ENCODE measurements at places on chromosomes 2 and 18.

DNA sequence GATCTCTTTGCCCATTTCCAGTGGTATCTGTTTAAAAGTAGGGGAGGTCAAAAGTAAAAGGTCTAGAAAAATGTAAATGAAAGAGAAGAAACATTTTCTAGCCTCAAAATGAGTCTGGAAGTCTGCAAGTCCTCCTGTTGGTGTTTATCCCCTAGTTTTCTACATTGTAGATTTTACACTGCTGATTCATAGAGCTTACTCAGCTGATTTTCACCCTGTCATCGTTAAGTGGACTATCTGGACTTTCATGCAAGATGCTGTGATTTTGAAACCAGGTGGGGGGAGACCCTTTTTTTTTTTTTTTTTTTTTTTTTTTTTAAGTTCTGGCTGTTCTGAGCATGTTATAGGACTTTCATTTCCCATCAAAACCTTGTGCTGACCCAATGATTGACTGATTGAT lies 10.3 kb downstream of the HOXD3 start:
- DNase-seq, result no peak

DNA sequence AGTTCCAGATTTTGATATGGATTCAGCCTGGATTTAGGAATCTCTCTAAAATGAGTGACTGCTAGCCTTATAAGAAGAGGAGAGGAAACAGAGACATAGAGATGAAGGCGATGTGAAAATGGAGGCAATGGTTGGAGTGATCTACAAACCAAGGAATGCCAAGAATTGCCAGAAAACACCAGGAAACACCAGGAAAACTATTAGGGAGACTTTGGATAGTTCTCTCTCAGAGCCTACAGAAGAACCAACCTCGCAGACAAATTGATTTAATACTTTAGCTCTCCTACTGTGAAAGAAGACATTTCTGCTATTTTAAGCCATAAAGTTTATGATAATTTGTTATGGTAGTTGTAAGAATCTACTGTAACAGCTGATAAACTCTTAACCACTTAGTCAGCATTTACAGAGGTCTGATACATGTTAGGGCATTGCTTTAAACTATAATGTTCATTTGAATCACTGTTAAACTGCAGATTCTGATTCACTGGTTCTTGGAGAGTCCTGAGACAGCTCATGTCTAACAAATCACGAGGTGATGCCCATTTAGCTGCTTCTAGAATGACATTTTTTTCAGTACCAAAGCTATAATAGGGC lies 1702.6 kb upstream of the LRRTM1 start:
- no peak for DNase-seq

DNA sequence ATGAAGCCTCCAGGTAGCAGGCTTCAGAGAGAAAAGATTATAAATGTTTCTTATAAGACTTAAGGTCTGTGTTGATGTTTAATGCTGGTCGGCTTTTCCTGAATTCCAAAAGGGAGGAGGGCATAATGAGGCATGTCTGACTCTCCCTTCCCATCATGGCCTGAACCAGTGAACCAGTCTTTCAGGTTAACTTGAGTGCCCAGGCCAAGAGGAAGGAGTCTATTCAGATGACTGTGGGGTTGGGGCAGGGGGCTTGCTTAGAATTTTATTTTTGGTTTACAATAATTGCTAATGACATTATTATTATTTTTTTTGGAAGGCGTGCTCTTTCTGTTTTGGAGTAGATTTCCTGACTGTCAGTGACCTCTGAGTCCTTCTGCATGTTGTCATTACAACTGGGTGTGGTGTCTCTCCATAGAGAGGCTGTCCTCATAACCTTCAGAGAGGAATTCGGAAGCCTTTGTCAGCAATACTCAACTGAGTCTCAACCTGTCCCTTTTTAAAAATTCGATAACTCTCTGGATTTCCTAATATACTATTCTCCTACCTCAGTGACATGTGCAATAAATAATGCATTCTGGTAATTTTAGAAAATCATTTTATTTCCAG lies 275.1 kb upstream of the CXCR4 start:
- DNase-seq, result no peak

DNA sequence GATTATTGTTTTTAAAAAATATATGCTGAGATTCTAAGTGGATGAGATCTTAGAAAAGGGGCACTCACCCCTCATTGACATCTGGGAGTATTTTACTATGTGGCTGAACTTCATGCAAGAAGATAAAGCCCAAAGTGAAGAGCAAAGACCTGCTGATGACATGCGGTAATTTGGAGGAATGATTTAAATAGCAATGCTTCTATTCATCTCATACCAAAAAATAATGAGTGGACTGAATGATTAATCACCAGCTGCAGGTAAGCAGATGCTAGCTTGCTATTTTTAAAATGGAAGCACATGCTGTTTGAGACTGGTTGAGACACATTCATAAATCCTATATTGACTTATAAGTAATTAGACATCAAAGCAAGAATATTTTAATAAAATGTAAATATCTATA lies 12.7 kb upstream of the CDK15 start:
- no peak for DNase-seq

GRCh38 chr2:208062961-208063360 lies 37.6 kb upstream of the PLEKHM3 start:
- no peak for DNase-seq

DNA sequence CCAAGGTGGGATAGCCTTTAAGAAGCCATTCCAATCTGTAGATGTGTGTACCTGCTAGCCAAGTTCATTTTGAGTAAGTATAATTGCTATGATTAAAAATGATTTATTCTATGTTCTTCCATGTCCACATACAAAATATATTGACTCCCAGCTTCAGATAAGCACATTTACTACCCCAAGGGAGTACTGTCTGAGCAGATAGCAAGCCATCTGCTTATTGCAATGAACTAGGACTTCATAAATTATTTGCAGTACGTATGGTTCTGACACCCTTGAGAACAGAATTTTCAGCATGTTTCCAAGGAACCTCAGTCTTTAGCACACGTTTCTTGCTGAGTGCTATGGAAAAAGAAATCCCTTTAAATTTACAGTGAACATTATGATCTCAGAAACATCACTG lies 28.2 kb downstream of the ABCG5 start:
- no peak for DNase-seq

GRCh38 chr2:140344838-140345237 lies 1564.6 kb upstream of the NXPH2 start:
- no peak for DNase-seq

GRCh38 chr18:2654928-2655177 lies 673 bp upstream of the SMCHD1 start:
- DNase-seq, result peak; percentile 72

DNA sequence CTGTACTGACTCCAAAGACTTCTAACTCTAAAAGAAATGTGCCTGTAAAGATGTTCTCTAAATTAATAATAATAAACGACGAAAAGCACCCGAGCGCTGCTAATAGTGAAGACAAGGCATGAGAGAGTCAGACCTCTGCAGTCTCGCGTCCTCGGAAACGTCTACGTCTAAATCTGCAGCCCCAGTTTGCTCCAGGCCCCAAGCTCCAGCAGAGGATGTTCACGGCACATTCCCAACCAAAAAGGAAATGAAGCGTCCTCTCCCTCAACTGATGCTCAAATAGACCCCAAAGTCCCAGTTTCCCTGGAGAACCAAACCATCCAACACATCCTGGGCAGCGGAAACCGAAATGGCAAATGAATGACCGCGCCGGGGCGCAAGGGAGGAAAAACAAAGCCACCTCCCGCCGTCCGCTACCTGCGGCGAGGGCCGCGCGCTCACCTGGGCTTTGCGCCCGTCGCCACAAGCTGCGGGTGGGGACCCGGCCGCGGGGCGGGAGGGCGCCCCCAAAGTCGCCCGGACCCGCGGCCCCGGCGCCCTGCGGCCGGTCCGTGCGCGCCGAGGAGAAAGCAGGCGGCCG lies 47.1 kb upstream of the CCDC150 start:
- DNase-seq, result no peak

DNA sequence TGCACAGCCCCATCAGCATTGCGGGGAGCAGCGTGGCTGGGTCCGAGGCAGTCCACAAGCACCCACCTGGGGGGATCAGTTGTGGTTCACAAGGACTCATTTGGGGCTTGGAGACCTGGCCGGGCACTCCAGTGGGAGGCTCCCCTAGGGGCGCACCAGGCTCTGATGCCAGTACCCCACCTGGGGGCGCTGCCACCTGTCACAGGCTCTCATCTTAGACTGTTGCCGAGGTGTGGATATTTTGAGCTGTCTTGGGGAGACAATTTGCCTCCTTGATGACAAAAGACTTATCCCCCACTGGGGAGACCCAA lies 3.0 kb downstream of the ADRA2B start:
- no peak for DNase-seq

GRCh38 chr18:12939162-12939561 lies 8.6 kb upstream of the SEH1L start:
- DNase-seq, result no peak

DNA sequence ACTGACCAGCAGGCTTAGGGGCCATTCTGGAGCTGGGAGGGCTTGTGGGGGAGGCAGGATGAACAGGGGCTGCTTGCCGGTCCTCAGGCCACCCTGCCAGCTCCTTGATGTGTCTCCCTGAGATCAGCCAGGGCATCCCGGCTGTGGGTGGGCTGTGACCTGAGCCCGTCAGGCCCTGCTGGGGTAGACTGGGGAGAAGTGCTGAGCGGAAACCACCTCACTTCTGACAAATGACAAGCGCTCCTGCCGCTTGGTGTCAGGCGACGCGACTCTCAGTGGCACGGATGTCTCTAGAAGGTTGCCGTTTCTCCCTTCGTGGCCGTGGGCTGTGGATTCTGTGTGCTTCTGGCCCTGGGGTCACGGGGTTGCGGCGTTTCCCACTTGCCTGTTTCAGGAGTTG lies 45.7 kb downstream of the NFATC1 start:
- DNase-seq, result no peak

DNA sequence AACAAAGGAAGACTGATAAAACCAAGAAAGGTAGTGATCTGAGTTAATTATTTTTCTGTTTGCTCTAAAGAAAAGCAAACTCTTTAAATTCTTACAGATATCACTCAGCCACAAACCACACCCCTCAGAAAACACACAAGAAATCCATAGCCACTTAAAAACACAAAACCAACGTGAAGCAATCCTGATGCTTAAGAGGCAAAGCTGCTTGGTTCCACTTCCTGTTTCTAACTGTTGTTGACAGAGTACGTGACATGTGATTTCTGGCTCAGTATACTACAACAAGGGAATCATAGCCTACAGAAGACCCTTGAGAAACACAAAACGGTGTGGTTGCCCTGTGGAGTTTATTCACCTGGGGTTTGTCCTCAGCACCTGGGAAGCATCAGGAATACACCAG lies 240.9 kb upstream of the APCDD1 start:
- no peak for DNase-seq

DNA sequence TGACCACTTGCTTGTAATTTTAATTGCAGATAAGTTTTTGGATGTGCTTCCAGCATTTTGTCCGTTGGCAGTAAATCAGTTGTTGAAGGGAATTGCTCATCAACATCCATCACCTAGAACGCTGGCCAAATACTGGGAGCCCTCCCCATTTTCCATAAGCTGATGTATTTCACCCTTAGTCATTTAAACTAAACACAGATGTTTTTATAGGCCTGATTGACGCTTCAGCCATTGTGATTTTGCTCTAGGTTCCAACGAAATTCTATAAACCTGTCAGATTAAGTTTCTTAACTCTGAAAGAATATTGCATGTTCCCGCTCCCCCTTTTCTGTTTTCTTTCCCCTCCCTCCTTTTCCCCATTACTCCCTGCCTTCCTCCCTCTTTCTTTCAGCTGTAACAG lies 1.0 kb upstream of the RPRM start:
- no peak for DNase-seq

- no peak for DNase-seq
Measured at GRCh38 chr2:17643031-17643615, 102.6 kb downstream of the VSNL1 start.

DNA sequence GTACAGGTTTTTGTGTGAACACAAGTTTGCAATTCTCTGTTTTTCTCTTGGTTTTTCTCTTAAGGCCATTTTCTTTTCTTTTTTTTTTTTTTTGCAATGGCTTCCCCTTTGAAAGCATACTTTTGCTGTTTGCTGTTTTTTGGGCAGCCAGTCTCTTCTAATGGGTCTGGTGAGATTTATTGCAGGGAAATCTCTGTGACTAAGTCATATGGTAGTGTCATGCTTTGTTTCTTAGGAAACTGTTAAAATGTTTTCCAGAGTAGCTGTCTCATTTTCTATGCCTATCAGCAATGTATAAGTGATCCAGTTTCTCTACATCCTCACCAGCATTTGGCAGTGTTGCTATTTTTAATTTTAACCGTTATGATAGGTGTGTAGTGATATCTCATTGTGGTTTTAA lies 27.9 kb upstream of the CDCA7 start:
- DNase-seq, result no peak

- no peak for DNase-seq
Measured at GRCh38 chr2:167331636-167332232, 443.5 kb downstream of the XIRP2 start.

DNA sequence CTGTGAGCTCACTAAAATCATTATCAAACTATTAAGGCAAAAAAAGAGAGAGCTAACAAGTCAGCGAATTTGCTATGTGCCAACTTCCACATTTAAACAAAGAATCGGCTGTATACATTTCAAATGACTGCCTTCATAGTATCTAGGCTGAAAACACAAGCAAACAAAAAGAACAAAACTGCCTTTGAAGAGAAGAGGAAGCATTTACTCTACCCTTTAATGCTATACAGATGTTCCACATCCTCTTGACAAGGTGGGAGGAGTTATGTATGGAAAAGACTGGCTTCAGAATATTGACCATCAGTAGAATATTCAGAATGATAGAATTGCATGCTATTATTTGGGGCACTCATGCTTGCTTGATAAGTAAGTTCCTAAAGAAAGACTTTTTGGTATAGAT lies 741.7 kb downstream of the PLCL1 start:
- no peak for DNase-seq

DNA sequence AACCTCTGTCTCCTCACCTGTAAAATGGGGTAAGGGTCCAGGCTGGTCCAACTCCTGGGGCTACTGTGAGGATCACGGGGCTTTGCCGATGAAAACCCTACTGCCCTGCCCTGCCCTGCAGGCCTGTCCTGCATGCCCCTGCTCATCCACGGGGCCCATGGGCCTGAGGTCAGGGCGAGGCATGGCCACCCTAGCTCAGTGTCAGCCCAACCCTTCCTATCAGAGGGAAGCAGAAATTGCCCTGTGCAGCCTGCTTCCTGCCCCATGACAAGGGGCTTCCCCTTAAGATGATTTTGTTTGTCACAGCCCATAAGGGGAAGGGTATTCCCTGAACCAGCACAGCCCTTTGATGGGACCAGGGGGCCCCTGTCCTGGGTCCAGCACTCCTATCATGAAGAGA lies 353.6 kb upstream of the ID2 start:
- DNase-seq, result no peak

- no peak for DNase-seq
Measured at GRCh38 chr2:48991415-48992131, 162.7 kb downstream of the FSHR start.

- DNase-seq, result no peak
Measured at GRCh38 chr18:79611040-79611681, 68.4 kb upstream of the CTDP1 start.

- no peak for DNase-seq
Measured at GRCh38 chr2:151525821-151526373, 116.2 kb downstream of the RIF1 start.

GRCh38 chr2:241309684-241310117 lies 5.8 kb downstream of the HDLBP start:
- DNase-seq, result peak; percentile 55

Measured in activated CD8-positive, alpha-beta memory T cell treated with anti-CD3 and anti-CD28 coated beads for 4 hours (primary cell).